ENCODE measurements at places on chromosomes 7 and 10.

- no peak for DNase-seq
These were observed 189.1 kb upstream of the FRMD4A start for GRCh38 chr10:14519785-14520184.

GRCh38 chr10:44439239-44439957, 54.5 kb upstream of the CXCL12 start:
- DNase-seq = no peak

- DNase-seq = no peak
These were observed 119.1 kb downstream of the NKX6-2 start for GRCh38 chr10:132666705-132667341.

- DNase-seq = no peak
These were observed 22.5 kb downstream of the IL2RA start for GRCh38 chr10:6039711-6040110.
